WERI-Rb-1 (cell line): ENCODE measurements at places on chromosomes 1 and 21.

DNA sequence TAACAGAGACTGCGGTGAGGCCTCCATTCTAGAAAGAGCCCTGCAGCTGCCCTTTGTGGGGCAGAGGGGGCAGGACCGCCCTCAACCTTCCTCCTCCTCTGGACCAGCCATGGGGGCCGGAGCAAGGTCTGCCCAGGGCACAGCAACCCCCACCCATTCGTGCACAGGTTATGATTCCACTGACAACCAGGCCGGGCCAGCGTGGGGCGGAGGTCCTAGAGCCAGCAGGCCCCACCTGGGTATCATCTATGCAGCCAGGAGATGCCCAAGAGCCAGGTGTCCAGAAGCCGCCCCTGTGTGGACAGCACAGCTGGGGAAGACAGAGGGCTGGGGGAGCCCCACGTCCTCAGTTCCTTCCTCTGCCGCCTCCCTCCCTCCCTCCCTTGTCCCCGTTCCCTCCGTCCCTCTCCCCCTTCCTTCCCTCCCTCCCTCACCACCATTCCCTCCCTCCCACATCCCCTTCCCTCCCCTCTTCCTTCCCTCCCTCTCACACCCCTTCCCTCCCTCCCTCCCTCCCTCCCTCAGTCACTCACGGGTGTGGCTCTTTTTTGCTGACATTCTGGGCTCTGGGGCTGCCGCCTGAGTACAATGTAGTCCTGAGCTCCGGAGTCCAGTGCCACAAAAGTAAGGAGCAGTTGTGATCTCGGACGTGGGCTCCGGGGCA, 12.3 kb downstream of the RNF223 start:
- DNase-seq, result no peak

DNA sequence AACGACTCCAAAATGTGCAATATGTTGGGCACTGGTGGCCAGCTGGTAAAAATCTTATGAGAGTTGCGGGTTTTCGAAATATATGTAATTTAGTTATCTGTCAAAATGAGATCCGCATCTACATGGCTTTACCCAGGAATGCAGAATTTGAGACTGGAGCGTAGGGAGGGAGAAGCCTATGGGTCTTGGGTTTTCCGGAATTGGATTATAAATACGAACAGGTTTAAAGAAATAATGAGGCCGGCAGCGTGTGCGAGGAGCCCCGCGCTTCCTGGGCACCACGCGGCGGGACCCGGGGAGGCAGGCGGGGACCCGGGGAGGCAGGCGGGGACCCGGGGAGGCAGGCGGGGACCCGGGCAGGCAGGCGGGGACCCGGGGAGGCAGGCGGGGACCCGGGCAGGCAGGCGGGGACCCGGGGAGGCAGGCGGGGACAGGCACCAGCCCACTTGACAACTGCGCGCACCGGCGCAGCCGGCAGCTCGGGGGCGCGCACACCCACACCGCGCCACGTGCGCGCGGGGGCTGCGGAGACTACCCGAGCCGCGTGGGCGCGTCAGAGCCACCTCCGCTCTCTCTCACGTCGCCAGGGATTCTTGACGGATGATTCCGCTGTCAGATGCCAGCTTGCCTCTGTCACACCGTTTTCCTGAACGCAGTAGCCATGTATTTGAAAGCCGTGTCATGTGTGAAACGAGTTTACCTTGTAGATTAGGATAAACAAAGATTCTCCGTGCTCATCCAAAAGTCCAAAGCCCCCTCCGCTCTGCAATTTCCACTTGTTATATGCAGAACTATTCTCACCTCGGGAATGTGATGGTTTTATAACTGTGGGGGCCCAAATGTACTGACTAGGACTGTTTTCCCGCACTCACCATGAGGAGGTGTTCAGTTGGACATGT, 54.3 kb upstream of the HNRNPU start:
- peak; percentile 72 for DNase-seq

GRCh38 chr1:203954788-203955552, 93.6 kb downstream of the SNRPE start:
- DNase-seq, result no peak

- no peak for DNase-seq
Measured at GRCh38 chr1:167832693-167833092, 81.2 kb downstream of the ADCY10 start.

GRCh38 chr1:191546803-191547202, 611.5 kb upstream of the RGS18 start:
- DNase-seq, result no peak

- DNase-seq, result no peak
Measured at GRCh38 chr1:199357599-199357998, 669.9 kb upstream of the NR5A2 start.

DNA sequence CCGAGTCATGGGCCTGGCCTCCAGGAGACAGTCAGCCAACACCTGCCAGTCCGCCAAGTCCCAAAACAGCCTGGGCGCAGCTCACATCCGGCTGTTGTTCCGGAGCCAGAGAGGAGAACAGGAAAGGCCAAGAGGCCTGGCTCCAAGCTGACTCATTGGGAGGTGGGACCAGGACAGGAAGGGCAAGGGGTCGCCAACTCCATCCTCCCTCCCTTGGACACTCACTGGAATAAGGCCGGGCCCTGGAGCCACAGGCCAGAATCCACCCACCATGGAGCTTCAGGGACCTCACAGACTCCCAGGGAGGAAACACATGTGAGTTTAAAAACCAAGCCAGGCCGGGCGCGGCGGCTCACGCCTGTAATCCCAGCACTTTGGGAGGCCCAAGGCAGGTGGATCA, 25.1 kb upstream of the CLIC4 start:
- no peak for DNase-seq

DNA sequence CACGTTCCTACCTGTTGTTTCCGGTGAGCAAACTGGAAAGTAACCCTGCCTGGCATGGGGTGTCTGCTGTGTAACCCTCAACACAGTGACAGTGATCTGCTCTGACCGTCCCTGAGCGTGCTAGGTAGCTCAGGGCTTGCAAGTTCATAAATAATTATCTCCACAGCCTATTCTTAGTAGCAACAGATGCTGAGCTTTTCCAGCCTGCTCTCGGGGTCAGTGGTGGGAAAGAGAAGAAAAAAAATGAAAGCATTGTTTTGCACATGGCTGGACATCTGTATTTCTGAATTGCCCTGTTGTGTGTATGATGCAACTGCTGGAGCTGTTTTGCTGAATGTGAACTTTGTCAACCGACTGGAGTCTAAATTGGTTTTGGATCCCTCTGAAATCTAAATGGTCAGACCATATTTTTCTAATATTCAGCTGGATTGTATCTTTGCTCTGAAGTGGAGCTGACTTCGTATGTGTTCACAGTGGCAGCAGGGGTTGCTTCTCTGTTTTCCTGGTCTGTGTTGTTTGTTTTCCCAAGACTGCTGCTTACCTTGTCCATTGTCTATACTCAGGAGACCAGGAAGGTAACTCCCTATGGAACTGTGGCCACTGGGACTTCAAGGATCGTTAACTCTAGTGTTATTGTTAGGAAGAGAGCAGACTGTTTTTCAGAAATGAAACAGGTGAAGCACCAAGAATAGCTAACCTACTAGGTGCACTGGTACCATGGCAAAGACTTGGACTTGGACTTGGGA, 27.0 kb downstream of the TGFB2 start:
- peak; percentile 31 for DNase-seq

DNA sequence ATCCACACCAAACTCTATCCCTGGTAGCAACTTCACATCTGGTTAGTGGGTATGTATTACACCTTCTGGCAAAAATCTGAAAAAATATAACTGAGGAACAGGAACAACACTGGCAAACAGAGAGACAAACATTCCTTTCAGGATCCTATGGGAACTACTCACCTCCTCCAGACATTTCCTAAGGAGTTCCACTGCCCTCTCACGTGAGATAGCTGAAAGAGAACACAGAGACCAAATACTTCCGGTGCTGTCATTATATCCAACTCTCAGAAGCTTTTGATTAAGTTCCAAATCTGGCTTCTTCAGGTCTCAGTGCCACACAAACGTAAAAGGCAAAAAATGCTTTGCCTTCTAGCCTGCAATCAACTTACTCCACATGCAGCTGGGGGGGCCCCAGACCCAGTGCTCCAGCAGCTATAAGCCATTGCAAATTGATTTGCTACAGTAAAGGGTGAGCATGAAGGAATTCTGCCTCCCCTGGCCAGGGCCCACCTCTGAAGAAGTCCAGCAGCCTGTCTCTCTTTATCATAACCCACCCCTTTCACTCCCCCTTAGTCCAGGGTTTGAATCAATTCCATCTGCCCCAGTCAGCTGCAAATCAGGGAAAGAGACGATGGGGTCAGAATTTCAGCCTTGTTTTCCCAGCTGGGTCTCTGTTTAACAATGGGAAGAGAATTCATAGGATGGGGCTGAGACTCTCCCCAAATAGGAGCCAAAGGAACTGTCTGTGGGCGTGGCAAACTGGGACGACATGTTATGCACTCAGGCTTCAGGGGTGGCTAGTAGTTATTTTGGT, 32.2 kb downstream of the TFAP2E start:
- no peak for DNase-seq

DNA sequence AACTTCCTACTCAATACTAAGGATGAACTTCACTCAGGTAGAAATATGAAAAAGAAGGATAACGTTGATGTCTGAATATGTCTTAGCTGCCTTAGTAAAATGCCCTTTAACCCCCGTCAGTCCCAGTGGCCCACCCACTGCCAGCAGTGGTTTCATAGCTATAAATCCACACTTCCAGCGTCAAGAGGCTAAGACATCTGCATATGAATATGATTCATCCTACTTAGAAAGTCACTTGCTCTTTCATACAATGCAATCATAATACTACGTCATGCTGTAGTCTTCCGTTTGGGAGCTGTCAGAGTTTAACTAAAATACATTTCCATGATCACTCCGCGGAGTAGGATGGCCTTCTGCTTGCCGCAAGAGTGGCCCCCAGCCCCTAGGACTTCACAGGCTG, 247.3 kb downstream of the SDCCAG8 start:
- DNase-seq, result no peak

- DNase-seq, result no peak
Measured at GRCh38 chr1:162222014-162222413, 152.5 kb downstream of the NOS1AP start.

DNA sequence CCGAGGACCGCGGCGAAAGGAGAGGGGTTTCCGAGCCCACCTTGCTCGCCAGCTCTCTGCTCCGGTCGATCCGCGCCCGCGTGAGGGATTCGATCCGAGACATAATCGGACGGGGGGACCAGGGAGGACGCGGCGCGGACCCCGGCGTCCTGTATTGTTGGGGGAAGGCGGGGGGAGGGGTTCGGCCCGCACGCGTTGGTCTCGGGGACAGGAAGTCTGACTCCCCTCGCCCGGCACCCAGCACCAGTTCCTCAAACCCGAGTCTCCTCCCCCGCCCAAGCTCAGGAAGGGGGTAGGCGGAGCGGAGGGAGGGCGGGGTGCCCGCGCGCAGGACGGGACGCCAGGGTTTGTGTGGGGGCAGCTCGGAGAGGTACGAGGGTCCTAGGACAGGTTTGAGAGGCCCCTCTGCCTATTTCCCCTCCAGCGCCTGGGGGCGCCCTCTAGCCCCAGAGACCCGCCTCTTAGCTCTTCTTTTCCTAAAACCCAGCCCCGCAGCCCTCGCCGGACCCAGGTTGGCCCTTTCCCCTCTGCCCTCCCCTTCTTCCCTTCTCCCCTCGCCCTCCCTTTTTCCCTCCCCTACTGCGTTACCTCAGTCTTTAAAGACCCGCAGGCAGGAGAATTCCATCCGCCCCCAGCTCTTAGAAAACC, at the start of gene ARHGEF2:
TSS of gene ARHGEF2 (minus strand) at position 223 of the 648 bp plus-strand sequence. CDS start at position 103, 120 bp downstream.
- DNase-seq, result peak; percentile 92

- DNase-seq, result no peak
Measured at GRCh38 chr1:8739377-8739776, 78.1 kb downstream of the RERE start.

GRCh38 chr1:172404121-172404520, 16.4 kb upstream of the C1orf105 start:
- DNase-seq, result no peak

DNA sequence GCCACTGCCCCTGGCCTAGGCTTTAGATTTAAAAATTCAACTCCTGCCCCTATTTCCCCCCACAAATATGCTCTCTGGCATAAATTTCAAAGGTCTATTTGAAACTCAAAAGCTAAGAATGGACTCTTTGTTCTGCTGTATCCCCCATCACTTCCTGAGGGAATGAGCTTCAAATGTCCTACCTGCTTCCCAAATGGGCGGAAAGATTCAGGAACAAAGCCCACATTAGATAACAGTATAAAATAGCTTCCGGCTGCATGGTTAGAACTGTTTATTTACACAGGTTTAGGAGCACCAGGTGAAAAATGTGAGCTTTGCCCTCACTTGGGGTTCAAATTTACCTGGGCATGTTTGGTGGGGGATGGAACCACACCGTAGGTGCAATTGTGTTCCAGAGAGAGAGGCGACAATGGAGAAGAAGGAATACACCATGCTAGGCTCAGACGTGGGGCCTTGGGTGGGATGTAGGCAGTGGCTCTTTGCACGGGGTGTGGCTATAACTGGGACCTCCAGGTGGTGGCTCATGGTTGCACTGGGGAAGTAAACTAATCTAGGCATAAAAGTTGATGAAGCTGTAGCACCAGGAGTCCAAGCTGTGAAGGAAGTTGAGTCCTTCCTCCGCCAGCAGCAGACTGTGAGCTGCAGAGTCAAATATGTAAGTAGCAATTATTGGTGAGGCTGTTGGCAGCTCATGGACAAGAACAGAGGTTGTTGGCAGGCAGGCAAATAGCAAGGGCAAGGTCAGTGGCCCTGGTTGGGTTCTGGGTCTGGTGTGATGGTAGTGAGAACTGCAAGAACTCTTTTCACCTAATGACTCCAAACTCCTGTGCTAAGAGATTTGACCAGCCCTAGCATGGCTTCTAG, 41.5 kb upstream of the SRSF10 start:
- DNase-seq, result no peak

DNA sequence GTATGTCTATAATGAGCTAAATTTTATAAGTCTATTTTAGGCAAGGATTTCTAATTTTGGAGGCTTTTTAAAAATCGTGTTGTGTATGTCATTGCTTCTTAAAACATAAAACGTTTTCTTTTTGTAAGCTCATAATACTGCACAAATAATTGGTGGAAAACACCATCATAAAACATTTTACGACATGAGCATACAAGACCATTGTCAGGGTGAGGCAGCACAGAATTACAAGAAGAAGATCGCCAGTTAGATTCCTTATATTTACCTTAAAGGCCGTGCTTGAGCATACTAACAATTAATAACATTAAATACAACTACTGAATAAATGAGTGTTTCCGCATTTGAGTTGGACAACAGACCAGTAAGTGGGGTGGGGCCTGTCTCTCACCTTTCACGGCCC, 19.1 kb upstream of the LMX1A start:
- no peak for DNase-seq

DNA sequence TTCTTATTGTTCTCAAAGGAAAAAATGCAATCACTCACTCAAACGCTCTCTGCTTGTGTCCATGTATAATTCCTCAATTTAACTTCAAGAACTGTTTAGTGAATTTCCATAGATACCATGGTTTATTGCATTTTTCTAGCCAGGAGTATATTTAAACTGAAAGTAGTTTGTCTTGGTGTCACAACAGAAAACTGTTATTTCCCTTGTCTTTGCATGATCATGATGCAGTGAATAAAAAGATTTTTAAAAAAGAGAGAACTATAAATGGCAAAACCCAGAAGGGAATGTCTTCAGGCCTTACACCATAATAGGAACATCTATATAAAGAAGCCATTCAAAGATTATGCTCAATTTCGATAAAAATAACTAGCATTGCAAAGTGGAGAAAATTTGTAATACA, 523.5 kb upstream of the ADGRL4 start:
- DNase-seq, result no peak

GRCh38 chr1:4053774-4054173, 153.7 kb upstream of the C1orf174 start:
- DNase-seq, result no peak
